Smooth muscle cell of the pulmonary artery (primary cell): ENCODE measurements at places on chromosomes 2 and 18. TPM values are rescaled to one million over a fixed set of nuclear protein-coding genes. Genes with fewer than 3 reads are reported as not detected.

DRC1 gene
- 0.07 TPM in 1 of 2 replicates, not detected in the other for total RNA-seq

UCN gene
- 0.85 and 1.2 TPM in 2 replicates for total RNA-seq

ARHGEF33 gene
- total RNA-seq = 0.43 and 0.46 TPM in 2 replicates

CD207 gene
- not detected in 2 replicates for total RNA-seq

MC4R gene
- not detected in 2 replicates for total RNA-seq

FTCDNL1 gene
- total RNA-seq = 0.59 and 1.4 TPM in 2 replicates

PRLH gene
- total RNA-seq = not detected in 2 replicates

TSPYL6 gene
- not detected in 2 replicates for total RNA-seq

OSBPL1A gene
- total RNA-seq = 29.3 and 38.6 TPM in 2 replicates

MBD2 gene
- 23.4 and 30.3 TPM in 2 replicates for total RNA-seq

SEC11C gene
- 11.4 and 11.6 TPM in 2 replicates for total RNA-seq

CSRNP3 gene
- total RNA-seq = 1.4 and 2.3 TPM in 2 replicates

DDX1 gene
- total RNA-seq = 53.7 and 83.6 TPM in 2 replicates

LYPD1 gene
- total RNA-seq = 12.8 and 13.7 TPM in 2 replicates

TNFRSF11A gene
- 1.8 and 3.8 TPM in 2 replicates for total RNA-seq

SERPINB2 gene
- 0.50 and 14.4 TPM in 2 replicates for total RNA-seq

SIX3 gene
- total RNA-seq = not detected in 2 replicates

DOK6 gene
- total RNA-seq = 2.8 and 14.1 TPM in 2 replicates

EVX2 gene
- not detected in 2 replicates for total RNA-seq

UGT1A5 gene
- total RNA-seq = not detected in 2 replicates

HMSD gene
- 0.33 TPM in 1 of 2 replicates, not detected in the other for total RNA-seq

HSBP1L1 gene
- total RNA-seq = 3.9 and 4.2 TPM in 2 replicates

SPIRE1 gene
- 27.4 and 47.4 TPM in 2 replicates for total RNA-seq

BOK gene
- total RNA-seq = 13.4 and 14.5 TPM in 2 replicates

RGPD3 gene
- 0.20 and 0.26 TPM in 2 replicates for total RNA-seq
